CD4-positive, alpha-beta T cell treated with Interleukin-17A for 4 hours (primary cell): ENCODE measurements at places on chromosomes 1 and 21.
A peak's percentile ranks its signal among the peaks of the same experiment; 100 is the strongest.

- DNase-seq, result no peak
Observed at GRCh38 chr1:164466001-164466421, 93.0 kb upstream of the PBX1 start.

- DNase-seq, result no peak
Observed at GRCh38 chr1:232452117-232452516, 177.8 kb downstream of the SIPA1L2 start.

DNA sequence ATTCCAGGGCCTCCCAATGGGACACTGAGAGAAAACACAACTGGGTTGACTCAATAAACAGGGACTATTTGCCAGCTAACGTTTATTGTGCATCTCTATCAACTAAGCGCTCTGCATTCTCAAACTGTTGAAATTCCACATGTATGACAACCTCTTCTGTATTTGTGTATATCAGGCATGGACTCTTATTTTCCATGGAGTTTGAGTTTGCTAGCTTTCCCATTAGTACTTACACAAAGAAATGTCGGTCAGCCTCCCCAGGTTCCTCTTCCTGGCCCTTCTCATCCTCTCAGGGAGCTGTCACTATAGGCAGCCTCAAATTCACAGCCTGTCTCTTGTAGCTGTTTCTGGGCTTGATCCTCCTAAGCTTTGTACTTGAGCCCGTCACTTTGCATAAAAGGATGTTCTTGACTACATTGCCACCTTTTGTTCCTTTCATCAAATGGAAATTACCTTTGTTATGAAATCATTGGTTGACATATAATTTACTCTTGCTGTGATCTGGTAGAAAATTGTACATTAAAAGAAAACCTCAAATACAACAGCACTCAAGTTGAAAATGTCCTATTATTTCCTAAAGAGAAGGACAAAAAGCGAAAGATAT lies 60.0 kb upstream of the NTPCR start:
- DNase-seq, result no peak

- DNase-seq, result no peak
Observed at GRCh38 chr1:181184621-181185020, 96.1 kb downstream of the IER5 start.

DNA sequence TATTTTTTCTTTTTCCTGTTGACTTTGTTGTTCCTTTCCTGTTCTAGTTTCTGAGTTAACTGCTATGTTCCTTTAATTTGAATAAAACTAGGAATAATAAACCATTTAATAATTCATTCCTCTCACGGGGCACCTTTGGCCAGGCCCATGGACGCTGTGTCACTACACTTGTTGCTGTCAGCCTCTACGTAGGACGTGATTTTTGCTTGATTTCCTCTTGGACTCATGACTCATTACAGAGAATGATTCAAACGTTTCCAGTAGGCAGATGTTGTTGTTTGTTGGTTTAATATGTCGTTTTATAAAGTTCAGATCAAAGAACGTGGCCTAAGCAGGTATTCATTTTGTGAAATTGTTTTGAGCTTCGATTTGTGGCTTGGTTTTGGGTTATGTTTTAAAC lies 9.1 kb upstream of the SLC19A1 start:
- peak; percentile 64 for DNase-seq

GRCh38 chr1:208189183-208189582 lies 55.0 kb downstream of the PLXNA2 start:
- no peak for DNase-seq

DNA sequence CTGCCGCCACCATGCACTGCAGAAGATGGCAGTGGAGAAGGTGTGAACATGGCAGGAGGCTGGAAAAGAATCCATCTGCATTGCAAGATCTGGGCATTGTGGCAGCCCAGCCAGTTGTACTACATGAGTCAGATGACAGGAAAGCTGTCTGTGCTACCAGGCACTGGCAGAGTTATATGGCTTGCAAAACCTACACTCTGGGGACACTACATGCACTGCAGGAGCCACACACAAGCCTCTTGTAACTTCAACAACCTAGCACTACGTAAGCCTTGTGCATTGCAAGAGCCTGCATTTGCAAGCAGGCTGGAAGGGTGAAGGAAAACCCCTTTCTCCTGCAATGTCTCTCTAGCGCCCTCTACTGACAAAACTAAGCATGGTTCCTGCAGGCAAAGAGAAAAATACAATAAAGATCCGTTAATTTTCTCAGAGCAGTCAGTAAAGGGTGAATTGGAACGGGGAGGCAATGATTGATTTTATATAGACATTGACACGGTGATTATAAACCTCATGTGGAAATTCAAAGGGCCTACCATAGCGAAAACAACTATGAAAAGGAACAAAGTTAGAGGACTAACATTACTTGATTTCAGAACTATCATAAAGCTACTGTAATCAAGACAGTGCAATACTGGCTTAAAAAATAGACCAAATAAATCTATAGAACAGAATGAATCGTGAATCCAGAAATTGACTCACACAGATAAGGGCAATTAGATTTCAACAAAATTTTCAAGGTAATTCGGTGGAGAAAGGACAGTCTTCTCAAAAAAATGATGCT lies 26.2 kb upstream of the DYNLT5 start:
- peak; percentile 54 for DNase-seq

DNA sequence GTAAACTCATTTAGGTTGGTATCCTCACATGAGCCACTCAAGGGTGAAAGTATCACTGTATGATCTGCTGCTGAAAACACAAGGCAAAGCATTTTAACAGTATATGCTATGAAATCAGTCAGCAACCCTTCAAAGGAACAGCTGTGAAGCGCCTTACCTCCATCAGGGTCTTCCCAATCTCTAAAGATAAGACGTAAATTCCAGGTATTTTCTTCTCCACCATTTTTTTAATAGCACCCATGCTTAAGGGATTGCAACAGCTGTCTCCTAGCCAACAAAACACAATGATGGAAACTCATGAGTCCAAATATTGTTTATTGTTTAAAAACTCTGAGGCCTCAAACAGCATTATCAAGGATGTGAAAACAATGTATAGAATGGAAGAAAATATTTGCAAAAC lies 4.8 kb downstream of the PPT1 start:
- no peak for DNase-seq

- DNase-seq, result no peak
Observed at GRCh38 chr21:15023776-15024175, 41.0 kb downstream of the NRIP1 start.

DNA sequence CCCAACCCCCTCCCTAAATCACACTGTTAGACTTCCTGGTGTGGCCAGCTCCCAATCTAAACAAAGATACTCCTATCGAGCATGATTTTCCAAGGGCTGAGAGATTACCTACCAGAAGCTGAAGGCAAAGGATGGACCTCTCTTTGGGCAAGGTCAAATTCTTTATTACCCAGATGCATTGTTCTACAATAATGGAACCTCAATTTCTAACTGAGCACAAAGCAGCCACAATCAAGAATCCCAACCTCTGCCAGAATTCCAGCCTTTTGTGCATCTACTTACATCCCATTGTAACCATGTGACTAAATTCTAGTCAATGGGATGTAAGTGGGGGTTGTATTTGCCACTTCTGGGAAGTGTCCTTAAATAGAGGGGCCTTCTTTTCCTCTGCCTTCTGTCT lies 24.9 kb upstream of the VPS26C start:
- DNase-seq, result no peak

- no peak for DNase-seq
Observed at GRCh38 chr1:162951553-162952315, 90.8 kb upstream of the CCDC190 start.

DNA sequence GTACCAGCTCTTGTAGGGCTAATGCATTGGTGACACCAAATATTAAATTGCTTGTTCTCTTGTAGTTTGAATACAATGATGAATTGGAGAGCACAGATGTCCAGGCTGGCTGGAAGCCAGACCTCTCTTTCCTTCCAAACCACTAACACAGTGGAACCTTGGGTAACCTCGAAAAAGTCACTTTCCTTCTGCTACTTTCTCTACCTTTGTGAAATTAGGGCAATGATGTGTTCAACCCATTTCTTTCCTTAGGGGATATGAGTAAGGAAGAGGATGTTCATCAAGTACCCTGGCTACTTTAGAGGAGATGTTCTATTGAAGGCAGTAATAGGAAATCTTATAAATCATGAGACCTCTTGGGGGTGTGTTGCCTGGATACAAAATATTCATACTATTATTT lies 55.7 kb downstream of the XCL2 start:
- DNase-seq, result no peak

GRCh38 chr21:28439788-28440187 lies 552.9 kb downstream of the LTN1 start:
- DNase-seq, result no peak

GRCh38 chr1:60173729-60174505 lies 100.3 kb upstream of the C1orf87 start:
- no peak for DNase-seq

- peak; percentile 69 for DNase-seq
Observed at GRCh38 chr1:210373878-210374599, 45.3 kb downstream of the HHAT start.

DNA sequence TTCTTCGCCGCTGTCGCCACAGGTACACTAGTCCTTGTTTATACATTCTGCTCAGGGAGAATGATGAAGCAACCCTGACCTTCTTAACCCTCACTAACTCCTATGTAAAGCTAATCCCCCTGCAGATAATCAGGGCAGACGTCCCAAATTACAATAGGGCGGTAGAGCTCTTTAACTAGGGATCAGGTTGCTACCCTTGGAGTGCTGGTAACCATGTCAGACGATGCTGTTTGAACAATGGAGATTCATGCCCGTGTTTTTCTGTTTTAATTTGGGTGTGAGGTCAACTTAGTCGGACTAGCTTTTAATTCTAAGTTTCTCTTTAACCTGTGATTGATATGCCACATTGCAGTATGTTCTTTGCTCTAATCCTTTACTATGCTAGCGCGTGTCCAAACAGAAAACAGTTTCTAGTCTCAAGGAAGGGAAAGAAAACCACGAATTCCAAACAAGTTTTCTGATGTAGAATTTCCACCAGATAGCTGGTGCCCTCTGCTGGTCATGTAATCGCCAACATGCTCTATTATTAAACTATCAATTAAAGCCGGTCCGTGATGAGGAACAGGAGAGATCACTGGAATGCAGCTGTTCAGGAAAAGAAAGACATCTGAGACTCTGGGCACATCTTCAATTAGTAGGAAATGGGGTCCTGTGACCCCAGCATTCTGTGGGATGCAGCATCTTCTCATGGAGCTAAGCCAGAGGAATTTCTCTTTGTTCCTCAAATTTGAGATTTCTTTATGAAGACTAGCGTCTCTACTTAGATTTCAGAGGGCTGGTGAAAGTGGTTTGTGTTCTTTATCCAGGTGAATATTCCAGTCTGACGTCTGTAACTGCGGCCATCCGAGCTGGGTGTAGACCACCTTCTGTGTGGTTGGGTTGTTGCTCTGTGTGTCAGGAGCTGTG lies 18.3 kb upstream of the VAMP3 start:
- peak; percentile 68 for DNase-seq

GRCh38 chr1:30834253-30834652 lies 74.3 kb downstream of the SDC3 start:
- DNase-seq, result no peak

DNA sequence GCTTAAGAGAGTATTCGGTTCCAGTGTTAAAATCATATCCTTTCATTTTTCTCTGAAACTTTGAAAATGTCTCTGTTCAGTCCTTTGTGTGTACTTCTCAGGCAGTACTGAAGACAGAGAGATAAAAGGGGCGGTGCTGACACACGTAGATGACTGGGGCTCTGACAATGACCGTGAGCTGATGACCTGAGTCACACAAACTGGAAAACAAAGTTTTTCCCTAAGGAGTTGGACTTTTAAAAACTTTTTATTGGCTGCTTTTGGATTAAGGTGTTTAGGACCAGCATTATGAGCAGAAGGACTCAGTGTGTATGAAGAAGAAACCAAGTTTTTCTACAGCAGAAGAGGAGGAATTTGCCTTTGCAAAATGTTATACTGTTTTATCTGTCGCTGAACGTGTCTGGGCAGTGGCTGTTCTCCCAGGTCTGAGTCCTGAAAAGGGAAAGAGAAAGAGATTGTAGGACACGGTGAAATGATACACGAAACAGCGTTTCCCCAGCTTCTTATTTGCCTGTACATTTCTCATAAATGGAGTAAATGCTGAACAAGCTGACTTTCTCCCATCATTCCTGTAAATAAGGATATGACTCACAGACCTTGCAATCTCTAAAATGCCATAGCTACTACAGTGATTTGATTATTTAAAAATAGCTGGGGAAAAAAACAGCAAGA lies 51.5 kb downstream of the MAP3K7CL start:
- no peak for DNase-seq

- DNase-seq, result no peak
Observed at GRCh38 chr1:159100589-159100988, 24.0 kb upstream of the AIM2 start.

GRCh38 chr1:43317817-43318471 lies 17.2 kb downstream of the TIE1 start:
- DNase-seq, result no peak

DNA sequence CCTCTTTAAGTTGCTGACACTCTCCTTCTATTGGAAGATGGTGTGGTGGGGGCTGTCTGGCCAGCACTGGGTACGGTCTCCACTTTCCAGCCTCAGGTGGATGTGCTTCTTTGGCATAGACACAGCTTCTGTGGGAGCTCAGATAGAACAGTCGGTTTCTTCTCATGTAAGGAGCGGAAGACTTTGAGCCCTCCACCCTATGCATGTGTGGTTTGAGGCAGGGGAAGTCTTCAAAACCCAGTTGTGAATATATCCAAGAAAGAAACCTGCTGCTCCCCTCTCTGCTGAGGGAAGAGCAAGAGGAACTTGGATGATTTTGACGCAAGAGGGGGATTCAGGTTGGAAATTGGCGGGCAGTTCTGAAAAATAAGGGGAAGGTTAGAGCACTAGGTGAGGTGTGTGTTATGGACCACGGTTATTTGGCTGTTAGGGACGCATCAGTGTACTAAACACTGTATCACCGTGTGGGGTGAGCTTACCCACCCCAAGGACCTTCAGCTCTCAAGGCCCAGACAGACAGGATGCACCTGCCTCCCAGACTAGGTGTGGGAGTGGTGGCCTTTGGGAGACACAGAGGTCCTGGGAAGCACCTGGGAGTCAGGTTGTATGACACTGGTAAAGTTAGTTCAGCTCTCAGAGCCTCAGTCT lies 36.2 kb downstream of the IL6R start:
- peak; percentile 56 for DNase-seq

DNA sequence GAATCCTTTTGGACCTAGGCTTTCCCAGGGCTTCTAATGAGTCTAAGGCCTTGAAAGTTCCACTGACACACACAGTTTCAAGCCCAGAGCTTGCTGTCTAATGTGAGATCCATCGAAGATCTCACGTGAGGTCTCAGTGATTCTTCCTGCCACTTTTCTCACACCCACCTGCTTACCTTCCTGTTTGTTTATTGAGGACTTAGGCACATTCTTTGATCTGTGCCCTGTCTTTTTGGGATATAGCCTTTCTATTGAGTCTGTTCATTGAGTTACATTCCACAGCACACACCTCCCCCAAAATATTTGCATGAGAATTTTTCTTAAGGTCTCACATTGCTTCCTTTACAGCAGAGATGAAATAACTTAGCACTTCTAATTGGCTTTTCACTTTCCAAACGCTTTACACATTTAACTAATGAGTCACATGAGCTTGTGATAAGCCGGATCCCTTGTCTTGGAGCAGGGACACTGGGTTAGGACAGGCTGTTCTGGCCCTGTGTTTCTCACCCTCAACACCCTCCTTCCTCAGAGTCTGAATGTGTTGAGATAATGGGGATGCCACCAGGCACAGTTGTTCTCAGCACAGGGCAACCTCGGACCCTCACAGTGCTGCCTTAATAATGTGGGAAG lies 288.3 kb downstream of the TM2D1 start:
- no peak for DNase-seq

- no peak for DNase-seq
Observed at GRCh38 chr1:170321113-170321512, 175.4 kb downstream of the NTMT2 start.
